ENCODE measurements at places on chromosomes 2 and 18.
A peak's percentile ranks its signal among the peaks of the same experiment; 100 is the strongest.

GRCh38 chr2:154992826-154993225 lies 294.3 kb downstream of the KCNJ3 start:
- no peaks in the 10 kb centered on the region for H3K4me1 ChIP-seq
- no peaks in the 10 kb centered on the region for H3K36me3 ChIP-seq
- no peaks in the 10 kb centered on the region for H3K27me3 ChIP-seq
- H3K4me3 ChIP-seq: no peak overlapping the region

- H3K36me3 ChIP-seq: no peaks in the 10 kb centered on the region
- no peaks in the 10 kb centered on the region for H3K27me3 ChIP-seq
- H3K27ac ChIP-seq: no peak overlapping the region
- no peaks in the 10 kb centered on the region for H3K4me1 ChIP-seq
- DNase-seq: no peak
Observed at GRCh38 chr18:22543769-22544168, 126.1 kb upstream of the CTAGE1 start.

DNA sequence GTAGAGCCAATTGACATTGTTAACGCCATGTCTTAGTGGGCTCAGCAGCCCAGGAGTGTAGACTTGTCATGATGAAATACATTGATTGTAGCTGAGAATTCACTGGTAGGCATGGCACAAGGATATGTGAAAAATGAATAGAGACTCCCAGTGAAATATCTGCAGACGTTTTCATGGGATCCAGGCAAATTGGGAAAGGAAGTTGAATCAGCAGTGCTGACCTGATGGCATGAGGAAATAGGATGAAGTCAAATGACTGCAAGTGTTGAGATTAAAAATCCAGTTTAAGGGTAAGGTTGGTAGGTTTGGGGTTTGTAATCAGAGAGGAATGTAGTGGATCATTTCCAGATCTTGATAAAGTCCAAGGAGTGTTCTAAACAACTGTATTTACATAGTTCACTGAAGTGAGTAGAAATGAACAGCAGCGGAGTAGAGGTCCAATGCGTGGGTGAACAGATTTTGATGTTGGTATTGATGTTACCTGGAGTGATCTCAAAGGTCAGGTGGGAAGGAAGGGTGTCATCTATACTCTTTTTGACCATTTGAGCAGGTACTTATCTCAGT lies 24.6 kb downstream of the INSIG2 start:
- H3K36me3 ChIP-seq: no peaks in the 10 kb centered on the region
- DNase-seq: no peak
- no peak overlapping the region for H3K27ac ChIP-seq
- H3K4me1 ChIP-seq: no peaks in the 10 kb centered on the region
- no peaks in the 10 kb centered on the region for H3K27me3 ChIP-seq
- H3K4me3 ChIP-seq: no peak overlapping the region

DNA sequence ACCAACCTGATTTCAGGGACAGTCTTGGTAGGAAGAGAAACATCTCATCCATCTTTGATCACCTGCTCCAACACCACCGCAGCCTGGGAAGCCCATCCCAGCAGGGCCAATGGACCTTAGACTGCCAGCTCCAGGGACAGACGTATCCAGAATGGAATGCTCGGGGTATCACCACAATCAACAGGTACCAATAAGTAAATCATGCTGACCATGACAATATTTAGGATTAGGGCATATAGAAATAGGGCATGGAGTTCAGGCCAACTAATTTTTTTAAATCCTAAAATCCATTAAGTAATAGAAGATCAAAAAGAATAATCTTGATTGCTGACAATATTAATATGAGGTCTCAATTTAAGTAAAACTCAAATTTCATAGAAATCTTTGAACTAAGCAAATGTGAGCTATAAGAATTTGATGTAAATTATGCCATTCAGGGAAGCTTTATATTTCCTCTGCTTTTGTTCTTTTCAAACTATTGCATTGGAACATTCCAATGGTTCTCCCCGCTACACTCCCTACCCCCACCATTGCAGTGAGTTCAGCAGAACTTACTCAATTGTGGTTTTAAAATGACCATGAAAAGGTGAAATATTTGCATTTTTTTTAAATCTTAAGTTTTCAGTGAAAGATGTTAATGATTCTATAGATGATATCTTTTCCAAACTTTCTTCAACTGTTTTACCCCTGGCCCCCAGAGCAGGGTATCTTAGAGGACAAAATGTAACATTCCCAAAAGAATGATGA lies 138.6 kb downstream of the DNER start:
- no peak overlapping the region for H3K4me3 ChIP-seq
- no peak overlapping the region for H3K27ac ChIP-seq
- no peak for DNase-seq
- no peaks in the 10 kb centered on the region for H3K4me1 ChIP-seq
- no peaks in the 10 kb centered on the region for H3K36me3 ChIP-seq

DNA sequence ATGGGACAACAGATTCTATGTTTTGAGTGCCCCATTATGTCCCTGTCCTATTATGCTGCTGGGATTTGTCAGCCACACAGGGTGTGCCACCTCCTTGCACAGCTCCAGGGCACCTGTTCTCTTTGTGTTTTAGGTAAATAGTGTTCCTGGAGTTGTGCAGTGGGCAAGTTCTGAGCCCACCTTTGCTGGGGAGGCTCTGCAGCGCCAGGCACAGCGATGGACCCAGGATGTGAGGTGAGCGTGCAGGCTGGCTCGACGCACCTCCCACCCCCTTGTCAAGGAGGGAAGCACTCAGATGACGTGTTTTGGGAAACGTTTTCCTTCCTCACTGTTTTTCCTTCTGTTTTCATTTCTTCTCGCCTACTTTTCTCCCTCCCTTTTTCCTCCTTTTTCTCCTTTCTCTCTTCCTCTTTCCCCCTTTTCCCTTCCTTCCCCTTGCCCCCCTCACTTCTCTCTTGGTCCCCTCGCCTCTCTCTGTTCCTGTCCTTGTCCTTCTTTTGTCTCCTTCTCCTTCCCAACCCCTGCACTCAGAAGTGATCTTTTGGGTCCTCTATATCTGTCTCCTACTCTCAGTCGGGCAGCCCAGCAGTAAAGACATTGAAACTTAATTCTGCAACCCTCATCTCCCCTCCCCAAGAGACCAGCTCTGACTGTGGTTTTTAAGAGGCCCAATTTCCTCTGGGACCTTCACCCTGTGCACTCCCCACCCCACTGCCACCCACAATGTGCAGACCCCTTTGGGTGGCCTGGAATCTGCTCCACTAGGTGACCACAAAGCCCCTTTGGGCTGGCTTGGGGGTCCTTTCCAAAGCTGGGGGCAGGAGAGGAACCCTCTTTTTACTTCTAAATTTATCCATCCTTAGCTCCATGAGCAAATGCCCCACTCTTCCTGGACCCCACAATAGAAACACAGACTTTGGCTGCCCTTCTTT lies 104.0 kb downstream of the MCFD2 start:
- H3K36me3 ChIP-seq: no peaks in the 10 kb centered on the region
- no peaks in the 10 kb centered on the region for H3K27me3 ChIP-seq
- H3K27ac ChIP-seq: no peak overlapping the region
- H3K4me1 ChIP-seq: peaks cover 10% of the 10 kb centered on the region

DNA sequence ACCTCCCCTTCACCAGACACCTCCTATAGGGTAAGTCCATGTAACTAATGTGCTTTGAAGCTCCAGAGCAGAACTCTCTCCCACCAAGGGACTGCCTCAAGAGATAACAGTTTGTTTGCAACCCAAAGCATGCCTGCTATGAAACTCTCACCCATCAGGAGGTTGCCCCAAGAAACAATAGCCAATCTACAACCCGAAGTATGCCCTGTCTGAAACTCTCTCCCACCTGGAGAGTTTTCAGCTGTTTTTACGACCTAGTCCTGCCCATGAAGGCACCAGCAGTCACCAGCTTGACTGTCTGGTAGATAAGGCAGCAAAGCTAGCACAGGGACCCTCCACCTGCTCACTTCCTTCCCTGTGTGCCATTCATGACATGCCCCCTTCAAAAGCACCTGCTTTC lies 533.9 kb upstream of the CRIM1 start:
- DNase-seq: no peak
- H3K27ac ChIP-seq: no peak overlapping the region
- no peaks in the 10 kb centered on the region for H3K27me3 ChIP-seq
- no peak overlapping the region for H3K4me3 ChIP-seq
- no peaks in the 10 kb centered on the region for H3K4me1 ChIP-seq

DNA sequence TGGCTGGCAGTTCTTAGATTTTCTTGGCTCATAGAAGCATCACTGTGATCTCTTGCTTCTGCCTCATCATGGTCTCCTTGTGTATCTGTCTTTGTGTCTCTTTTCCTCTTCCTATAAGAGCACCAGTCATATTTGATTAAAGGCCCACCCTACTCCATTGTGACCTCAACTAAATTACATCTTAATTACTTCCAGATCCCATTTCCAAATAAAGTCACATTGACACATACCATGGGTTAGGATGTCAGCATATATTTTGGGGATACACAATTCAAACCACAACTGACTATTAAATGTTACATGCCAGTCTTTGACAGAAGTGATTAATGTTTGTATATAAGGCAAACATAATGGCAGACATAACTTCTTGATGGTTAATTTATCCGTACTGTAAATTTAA lies 27.3 kb upstream of the TMX3 start:
- DNase-seq: no peak
- no peaks in the 10 kb centered on the region for H3K27me3 ChIP-seq
- H3K27ac ChIP-seq: no peak overlapping the region
- H3K4me1 ChIP-seq: no peaks in the 10 kb centered on the region

- no peaks in the 10 kb centered on the region for H3K36me3 ChIP-seq
- no peak for DNase-seq
- no peaks in the 10 kb centered on the region for H3K27me3 ChIP-seq
- H3K4me1 ChIP-seq: no peaks in the 10 kb centered on the region
Observed at GRCh38 chr2:138267902-138268254, 233.7 kb upstream of the SPOPL start.

DNA sequence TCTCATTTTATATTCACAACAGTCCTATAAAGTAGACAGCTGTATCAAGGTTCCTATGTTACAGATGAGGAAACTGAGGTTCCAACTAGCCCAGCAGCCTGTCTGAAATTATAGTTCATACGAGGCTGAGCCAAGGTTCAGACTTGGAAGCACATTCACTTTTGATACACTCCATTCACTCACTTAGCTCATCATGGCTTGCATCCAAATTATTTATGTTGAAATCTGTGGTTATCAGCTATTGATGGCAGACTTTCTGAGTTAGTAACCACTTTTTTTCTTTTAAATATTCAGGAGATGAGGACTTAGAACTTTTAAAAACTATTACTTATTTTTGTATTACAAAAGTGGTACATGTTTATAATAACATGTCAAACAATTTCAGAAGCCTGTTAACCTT lies 188.2 kb downstream of the MTX2 start:
- H3K4me3 ChIP-seq: no peak overlapping the region
- no peaks in the 10 kb centered on the region for H3K27me3 ChIP-seq
- peaks cover 14% of the 10 kb centered on the region for H3K4me1 ChIP-seq
- no peaks in the 10 kb centered on the region for H3K36me3 ChIP-seq

GRCh38 chr2:209074711-209075110 lies 349.1 kb upstream of the MAP2 start:
- H3K27me3 ChIP-seq: no peaks in the 10 kb centered on the region
- H3K4me3 ChIP-seq: no peak overlapping the region
- no peaks in the 10 kb centered on the region for H3K4me1 ChIP-seq
- H3K36me3 ChIP-seq: no peaks in the 10 kb centered on the region
- H3K27ac ChIP-seq: no peak overlapping the region

- no peaks in the 10 kb centered on the region for H3K4me1 ChIP-seq
- no peak overlapping the region for H3K4me3 ChIP-seq
- H3K36me3 ChIP-seq: peaks cover 9% of the 10 kb centered on the region
- no peak for DNase-seq
- H3K27ac ChIP-seq: no peak overlapping the region
- no peaks in the 10 kb centered on the region for H3K27me3 ChIP-seq
Observed at GRCh38 chr2:71120195-71120594, 9.8 kb downstream of the MCEE start.

- H3K4me1 ChIP-seq: no peaks in the 10 kb centered on the region
- H3K36me3 ChIP-seq: no peaks in the 10 kb centered on the region
- no peak for DNase-seq
- no peaks in the 10 kb centered on the region for H3K27me3 ChIP-seq
- H3K27ac ChIP-seq: no peak overlapping the region
- H3K4me3 ChIP-seq: no peak overlapping the region
Observed at GRCh38 chr18:22856870-22857269, 76.3 kb upstream of the RBBP8 start.

GRCh38 chr2:184680825-184681224 lies 82.5 kb downstream of the ZNF804A start:
- H3K4me3 ChIP-seq: no peak overlapping the region
- no peaks in the 10 kb centered on the region for H3K27me3 ChIP-seq
- H3K27ac ChIP-seq: no peak overlapping the region
- DNase-seq: no peak
- H3K36me3 ChIP-seq: no peaks in the 10 kb centered on the region
- H3K4me1 ChIP-seq: no peaks in the 10 kb centered on the region

GRCh38 chr18:24115628-24116027 lies 23.2 kb upstream of the CABYR start:
- no peak for DNase-seq
- peaks cover 9% of the 10 kb centered on the region for H3K4me1 ChIP-seq
- peaks cover 19% of the 10 kb centered on the region for H3K36me3 ChIP-seq
- no peak overlapping the region for H3K4me3 ChIP-seq
- no peak overlapping the region for H3K27ac ChIP-seq

- H3K4me1 ChIP-seq: no peaks in the 10 kb centered on the region
- DNase-seq: no peak
- no peaks in the 10 kb centered on the region for H3K27me3 ChIP-seq
- H3K36me3 ChIP-seq: no peaks in the 10 kb centered on the region
Observed at GRCh38 chr2:235848055-235848454, 320.1 kb downstream of the GBX2 start.

GRCh38 chr2:150350500-150350899 lies 137.0 kb downstream of the RND3 start:
- H3K36me3 ChIP-seq: no peaks in the 10 kb centered on the region
- H3K4me1 ChIP-seq: no peaks in the 10 kb centered on the region
- H3K27ac ChIP-seq: no peak overlapping the region
- no peak for DNase-seq

DNA sequence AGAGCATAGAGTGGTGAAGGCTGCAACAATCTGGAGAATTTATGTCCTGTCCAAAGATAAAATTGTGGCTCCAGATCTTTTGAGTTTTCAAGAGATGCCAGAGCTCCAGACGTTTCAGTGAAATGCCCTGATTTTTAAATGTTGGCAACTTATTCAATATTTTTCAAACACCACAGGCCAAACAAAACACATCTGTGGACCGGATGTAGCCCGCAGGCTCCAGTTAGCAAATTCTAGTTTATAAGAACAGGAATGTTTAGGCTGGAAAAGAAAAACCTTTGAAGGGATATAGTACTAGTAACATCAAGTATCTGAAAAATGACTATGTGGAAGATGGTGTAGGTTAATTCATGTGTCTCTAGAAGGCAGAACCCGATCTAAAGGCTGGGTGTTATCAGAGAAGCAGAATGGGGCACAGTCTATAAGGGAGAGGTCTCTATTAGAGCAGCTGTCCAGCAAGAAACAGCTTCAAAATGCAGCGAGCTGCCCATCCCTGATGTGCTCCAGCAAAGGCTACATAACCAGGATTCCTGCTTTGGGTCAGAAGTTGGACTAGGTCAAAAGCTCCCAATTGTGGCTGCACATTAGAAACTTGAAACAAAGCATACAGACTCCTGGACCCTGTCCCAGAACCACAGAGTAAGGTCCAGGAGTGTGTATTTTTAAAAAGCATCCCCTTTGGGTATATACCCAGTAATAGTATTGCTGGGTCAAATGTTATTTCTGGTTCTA lies 105.9 kb downstream of the ANKRD44 start:
- DNase-seq: no peak
- peaks cover 19% of the 10 kb centered on the region for H3K36me3 ChIP-seq
- peak overlapping the region; percentile 82 for H3K27ac ChIP-seq
- H3K4me1 ChIP-seq: peaks cover 80% of the 10 kb centered on the region
- H3K4me3 ChIP-seq: no peak overlapping the region

- H3K36me3 ChIP-seq: no peaks in the 10 kb centered on the region
- H3K4me1 ChIP-seq: no peaks in the 10 kb centered on the region
- no peak overlapping the region for H3K27ac ChIP-seq
- no peaks in the 10 kb centered on the region for H3K27me3 ChIP-seq
Observed at GRCh38 chr2:105671156-105671555, 73.6 kb upstream of the NCK2 start.

Measured in thymus (tissue), 14 donors.